Activated B cell treated with CpG ODN at 0.5 μM for 24 hours (primary cell): ENCODE measurements at places on chromosomes 11 and 22. TPM values are rescaled to one million over a fixed set of nuclear protein-coding genes. Genes with fewer than 3 reads are reported as not detected.

The CABP4 gene
- 2.1 and 3.0 TPM in 2 replicates for total RNA-seq

The NOX4 gene
- not detected in 2 replicates for total RNA-seq

The MRGPRF gene
- not detected in 2 replicates for total RNA-seq

The CFAP300 gene
- not detected in 2 replicates for total RNA-seq

The ENDOD1 gene
- total RNA-seq: 9.5 and 9.8 TPM in 2 replicates

The TRIM49 gene
- total RNA-seq: not detected in 2 replicates

The SLC6A5 gene
- not detected in 2 replicates for total RNA-seq

The POLR2L gene
- 83.9 and 90.2 TPM in 2 replicates for total RNA-seq

The BIK gene
- 2.6 TPM in 2 replicates for total RNA-seq

The GLYATL2 gene
- total RNA-seq: not detected in 2 replicates

The IGSF22 gene
- total RNA-seq: 0.17 and 1.4 TPM in 2 replicates

The PLAAT2 gene
- not detected in 2 replicates for total RNA-seq

The DNAJC24 gene
- total RNA-seq: 21.2 and 26.3 TPM in 2 replicates
